Activated gamma-delta T cell treated with anti-CD3 and anti-CD28 coated beads, Interleukin-2, amount 50 U/mL, for 16 hours (primary cell): ENCODE measurements at places on chromosomes 13 and 19.

DNA sequence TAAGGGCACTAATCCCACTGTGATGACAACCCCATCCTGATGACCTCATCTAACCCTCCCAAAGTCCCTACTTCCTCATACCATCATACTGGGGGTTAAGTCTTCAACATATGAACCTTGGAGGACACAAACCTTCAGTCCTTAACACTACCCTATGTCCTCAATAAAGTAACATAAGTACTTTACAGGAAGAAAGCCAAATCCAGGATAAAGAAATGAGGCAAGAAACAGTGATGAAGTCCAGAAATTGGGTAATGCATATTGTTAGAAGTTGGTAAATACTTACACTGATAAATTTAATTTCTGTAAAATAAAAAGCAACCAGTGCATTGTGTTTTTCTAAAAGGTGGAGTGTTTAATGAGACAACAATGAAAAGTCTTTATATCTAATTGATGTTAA, 284.8 kb upstream of the SOX21 start:
- DNase-seq: no peak

DNA sequence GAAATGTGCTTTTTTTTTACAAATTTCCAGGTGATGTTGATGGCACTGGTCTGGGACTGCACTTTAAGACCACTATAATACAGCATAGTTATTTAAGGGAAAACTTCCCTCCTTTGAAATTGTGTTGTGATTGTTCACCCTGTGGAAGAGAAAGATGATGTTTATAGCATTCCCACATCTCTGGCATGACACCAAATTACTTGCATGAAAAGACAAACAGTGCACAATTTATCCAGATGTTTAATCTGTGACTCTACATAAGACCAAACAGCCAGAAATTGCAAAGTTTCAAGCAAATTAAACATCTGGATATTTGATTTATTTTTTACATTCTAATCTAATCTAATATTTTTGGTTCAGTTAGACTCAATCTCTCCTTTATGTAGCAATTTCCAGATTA, 51.6 kb downstream of the UFM1 start:
- no peak for DNase-seq

GRCh38 chr13:50847501-50847900, 4.0 kb upstream of the DLEU7 start:
- DNase-seq: no peak

- DNase-seq: no peak
These were observed 7.9 kb upstream of the PDE4A start for GRCh38 chr19:10412257-10412977.

DNA sequence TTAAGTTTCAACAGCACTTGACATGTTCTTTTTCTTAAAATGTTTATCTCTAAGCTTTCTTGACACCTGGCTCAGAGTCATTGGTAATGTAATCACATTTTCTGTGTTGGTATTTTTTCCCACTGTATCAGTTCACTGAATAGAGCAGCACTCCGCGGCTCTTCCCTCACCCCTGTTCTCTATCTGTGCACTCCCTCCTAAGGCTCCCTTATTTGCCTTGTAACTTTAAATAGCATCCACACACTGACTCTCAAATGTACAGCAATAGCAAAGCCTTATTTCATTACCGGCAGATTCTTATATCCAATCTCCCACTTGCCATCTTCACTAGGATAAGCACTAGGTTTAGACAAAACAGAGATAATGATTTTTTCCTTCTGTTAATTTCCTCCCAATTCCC, 935.5 kb upstream of the SLC10A2 start:
- DNase-seq: no peak

DNA sequence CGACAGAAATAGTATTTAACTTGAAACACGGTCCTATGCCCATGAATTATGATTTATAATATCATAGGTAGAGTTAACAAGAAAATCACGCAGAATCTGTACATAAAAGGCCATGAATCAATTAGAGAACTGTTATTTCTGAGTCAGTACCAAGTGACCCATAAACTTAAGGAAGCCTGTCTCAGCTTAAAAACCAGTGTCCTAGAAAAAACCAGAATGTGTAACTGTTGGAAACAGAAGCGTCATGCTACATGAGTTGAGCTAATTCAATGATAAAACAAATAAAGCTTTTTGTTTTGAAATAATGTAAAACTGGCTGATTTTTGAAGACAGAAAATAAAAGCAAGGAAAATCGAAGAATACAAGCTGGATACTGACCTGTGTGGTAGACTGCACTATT, 34.8 kb upstream of the SGCG start:
- DNase-seq: no peak
